Kidney (tissue), 22 donors: ENCODE measurements at places on chromosomes 16 and 17. TPM values are rescaled to one million over a fixed set of nuclear protein-coding genes. Genes with fewer than 3 reads are reported as not detected.

DNA sequence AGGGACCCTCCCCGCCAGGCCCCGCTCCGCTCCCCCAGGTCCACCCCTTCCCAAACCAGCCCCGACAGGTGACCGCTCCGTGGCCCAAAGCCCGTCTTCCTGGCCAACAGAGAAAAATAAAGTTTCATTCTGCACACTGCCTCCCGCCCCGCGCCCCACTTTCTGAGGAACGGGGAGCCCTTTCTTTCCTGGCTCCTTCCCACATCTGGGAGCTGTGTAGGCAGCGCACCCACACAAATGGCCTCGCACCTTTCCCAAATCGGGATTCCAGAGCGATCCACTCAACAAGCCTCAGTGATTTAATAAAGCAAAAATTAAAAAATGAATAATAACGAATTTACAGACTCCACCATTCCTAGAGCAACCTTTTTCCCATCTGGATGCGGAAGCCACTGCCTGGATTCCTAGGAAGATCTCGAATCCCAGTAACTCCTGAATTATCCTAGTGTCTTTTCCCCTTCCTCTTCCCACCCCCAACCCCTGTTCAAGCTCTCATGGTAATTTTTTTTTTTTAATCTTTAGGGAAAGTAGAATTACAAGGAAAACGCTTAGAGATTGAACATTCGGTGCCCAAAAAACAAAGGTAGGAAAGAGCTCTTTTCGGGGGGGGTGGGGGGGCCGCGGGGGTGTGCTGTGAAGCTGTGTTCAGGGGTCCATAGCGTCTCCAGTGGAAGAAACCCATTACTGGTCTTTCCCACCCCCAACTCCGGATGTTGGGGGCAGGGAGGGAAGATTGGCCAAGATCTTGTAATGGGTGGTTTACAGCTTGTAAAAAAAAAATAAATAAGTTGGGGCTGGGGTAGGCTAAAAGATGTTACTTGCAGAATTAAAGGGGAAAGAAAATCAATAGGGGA lies 1.6 kb downstream of the IGF2BP1 start:
- no peak overlapping the region for H3K27ac ChIP-seq
- H3K4me3 ChIP-seq: no peak overlapping the region
- H3K27me3 ChIP-seq: peaks cover 24% of the 10 kb centered on the region
- H3K36me3 ChIP-seq: no peaks in the 10 kb centered on the region
- H3K4me1 ChIP-seq: no peaks in the 10 kb centered on the region

DNA sequence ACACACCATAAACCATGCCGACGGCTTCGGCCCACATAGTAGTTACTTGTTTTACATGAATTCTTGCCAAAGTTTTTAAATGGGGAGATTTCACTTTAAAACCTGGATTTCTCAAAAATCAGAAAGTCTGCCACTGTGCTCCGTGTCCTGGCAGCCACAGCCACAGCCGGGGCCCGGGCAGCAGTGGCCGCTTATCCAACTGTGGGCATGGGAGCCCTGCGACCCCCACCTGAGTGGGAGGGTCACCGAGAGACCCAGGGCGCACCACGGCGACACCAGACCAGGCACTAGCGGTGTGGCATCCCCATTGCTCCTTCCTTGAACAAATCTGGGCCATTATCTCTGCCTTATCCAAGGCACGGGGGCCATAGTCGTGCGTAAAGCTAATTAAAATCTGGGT lies 30.0 kb downstream of the ZNF469 start:
- no peak overlapping the region for H3K27ac ChIP-seq
- H3K4me1 ChIP-seq: no peaks in the 10 kb centered on the region
- H3K27me3 ChIP-seq: no peaks in the 10 kb centered on the region
- H3K36me3 ChIP-seq: no peaks in the 10 kb centered on the region
- no peak overlapping the region for H3K4me3 ChIP-seq

GRCh38 chr17:74569020-74570003 lies 2.0 kb upstream of the CD300H start:
- H3K27me3 ChIP-seq: no peaks in the 10 kb centered on the region
- no peak for DNase-seq
- no peak overlapping the region for H3K27ac ChIP-seq
- peaks cover 4% of the 10 kb centered on the region for H3K4me1 ChIP-seq

DNA sequence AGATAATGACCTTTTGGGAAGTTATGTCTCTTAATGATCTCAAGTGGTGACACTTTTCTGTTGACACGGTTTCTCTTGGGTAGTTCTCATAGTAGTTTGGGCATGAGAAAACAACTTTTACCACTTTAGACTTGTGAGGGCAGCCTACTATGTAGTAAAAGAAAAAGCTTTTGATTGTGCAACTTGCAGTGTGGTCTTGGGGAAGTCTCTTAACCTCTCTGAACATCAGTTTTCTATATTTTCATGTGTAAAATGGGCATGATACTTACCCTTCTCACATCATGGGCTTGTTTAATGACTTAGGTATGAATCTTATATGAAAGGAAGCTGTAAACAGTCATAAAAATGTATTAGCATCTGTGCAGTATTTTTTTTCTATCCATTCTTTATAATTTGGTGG lies 11.2 kb downstream of the NF1 start:
- H3K4me1 ChIP-seq: no peaks in the 10 kb centered on the region
- no peak overlapping the region for H3K4me3 ChIP-seq
- H3K36me3 ChIP-seq: no peaks in the 10 kb centered on the region
- H3K27ac ChIP-seq: no peak overlapping the region

DNA sequence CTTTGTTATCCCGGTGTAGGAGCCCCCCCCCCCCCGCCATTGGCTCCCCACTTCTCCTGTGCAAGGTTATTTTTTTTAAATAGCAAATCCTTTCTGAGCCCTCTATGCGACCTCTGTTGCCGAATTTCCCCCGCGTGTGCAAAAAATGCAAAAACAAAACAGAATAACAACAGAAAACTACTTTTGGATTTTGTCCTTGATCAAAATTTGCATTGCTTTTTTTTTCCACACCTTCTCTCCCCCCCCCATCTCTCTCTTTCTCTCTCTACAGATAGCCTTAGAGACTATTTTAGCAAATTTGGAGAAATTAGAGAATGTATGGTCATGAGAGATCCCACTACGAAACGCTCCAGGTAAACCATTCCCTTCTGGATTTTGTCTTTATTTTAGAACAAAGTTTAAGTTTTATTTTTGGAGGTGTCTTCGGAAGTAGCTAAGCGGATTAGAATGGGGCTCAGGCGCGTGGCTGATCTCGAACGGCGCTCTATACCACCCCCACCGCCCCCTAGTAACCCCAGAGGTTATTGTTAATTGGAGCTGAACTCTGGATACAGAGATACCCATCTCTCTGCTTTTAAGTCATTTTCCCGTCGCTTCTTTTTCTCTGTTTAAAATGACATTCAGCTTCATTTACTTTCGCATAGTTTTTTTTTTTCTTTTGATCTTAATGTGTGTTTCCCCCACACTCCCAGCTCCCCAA lies 1.0 kb downstream of the MSI2 start:
- H3K36me3 ChIP-seq: peaks cover 3% of the 10 kb centered on the region
- H3K27me3 ChIP-seq: no peaks in the 10 kb centered on the region
- peak overlapping the region; percentile 83 for H3K4me3 ChIP-seq
- H3K4me1 ChIP-seq: no peaks in the 10 kb centered on the region
- DNase-seq: no peak
- H3K27ac ChIP-seq: peak overlapping the region; percentile 68

DNA sequence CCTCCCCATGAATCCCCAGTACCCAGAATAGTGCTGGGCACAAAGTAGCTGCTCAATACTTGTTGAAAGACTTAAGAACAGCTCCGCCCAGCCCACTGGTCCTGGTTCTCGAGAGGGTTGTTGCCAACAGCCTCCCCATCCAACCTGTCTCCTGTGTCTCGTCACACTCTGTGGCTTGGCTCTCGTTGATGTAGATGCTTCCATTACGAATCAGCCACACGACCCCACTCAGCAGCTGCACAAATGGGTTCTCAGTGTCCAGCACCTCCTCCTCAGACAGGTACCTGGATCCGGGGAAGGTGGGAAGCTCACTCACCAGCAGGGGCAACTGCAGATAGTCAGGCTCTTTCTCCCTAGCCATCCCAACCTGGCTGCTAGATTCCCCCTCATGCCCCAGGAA lies 2.1 kb downstream of the NAGPA start:
- no peaks in the 10 kb centered on the region for H3K36me3 ChIP-seq
- H3K27me3 ChIP-seq: no peaks in the 10 kb centered on the region
- H3K4me3 ChIP-seq: no peak overlapping the region
- DNase-seq: no peak

DNA sequence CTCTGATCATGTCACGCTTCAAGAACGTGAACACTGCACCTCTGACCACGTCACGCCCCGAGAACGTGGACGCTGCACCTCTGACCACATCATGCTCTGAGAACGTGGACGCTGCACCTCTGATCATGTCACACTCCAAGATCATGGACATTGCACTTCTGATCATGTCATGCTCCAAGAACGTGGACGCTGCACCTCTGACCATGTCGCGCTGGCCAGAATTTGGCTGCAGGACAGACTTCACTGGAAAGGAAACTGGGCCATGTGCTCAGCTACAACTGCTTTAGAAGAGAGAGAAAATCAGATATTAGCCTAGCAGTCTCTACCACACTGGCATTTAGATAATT lies 182.7 kb downstream of the RPTOR start:
- H3K27ac ChIP-seq: no peak overlapping the region

GRCh38 chr17:78358538-78359320 lies 1.1 kb downstream of the SOCS3 start:
- peaks cover 3% of the 10 kb centered on the region for H3K36me3 ChIP-seq
- no peaks in the 10 kb centered on the region for H3K27me3 ChIP-seq
- peaks cover 9% of the 10 kb centered on the region for H3K4me1 ChIP-seq
- peak; percentile 68 for DNase-seq
- H3K4me3 ChIP-seq: peak overlapping the region; percentile 72

DNA sequence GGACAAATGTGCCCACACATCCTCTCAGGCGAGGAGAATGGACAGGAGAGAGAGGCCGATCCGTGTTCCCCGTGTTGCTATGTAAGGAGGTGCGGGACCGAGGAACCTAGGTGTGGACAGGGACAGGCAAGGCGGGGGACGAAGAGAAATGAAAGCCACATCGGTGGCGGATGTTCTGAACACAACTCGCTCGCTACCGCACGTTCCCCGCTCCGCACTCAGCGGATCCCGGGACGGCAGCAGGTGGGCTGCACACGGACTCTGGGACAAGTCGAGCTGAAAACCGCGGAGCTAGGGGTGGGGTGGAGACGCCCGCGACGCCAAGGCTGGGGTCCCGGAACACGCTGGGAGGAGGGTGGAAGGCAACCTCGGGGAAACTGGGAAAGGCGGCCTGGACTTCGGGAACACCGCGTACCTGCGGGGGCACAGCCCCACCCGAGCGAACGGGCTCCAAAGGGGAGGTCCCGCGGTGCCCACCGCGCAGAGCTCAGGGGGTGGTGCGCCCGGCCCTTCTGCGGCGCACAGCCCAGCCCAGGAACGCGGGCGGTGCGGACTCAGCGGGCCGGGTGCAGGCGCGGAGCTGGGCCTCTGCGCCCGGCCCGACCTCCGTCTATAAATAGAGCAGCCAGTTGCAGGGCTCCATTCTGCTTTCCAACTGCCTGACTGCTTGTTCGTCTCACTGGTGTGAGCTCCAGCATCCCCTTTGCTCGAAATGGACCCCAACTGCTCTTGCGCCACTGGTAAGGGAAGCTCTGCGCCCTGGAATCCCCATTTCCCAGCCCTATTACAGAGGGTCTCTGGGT lies at the start of gene MT1E:
MT1E (plus strand) TSS at position 642 of the 803 bp plus-strand sequence; CDS start at position 713, 71 bp downstream.
- peak within 1 kb of the TSS; percentile 93 for H3K27ac ChIP-seq
- H3K36me3 ChIP-seq: no peaks in the 10 kb centered on the region
- peak within 1 kb of the TSS; percentile 72 for H3K4me3 ChIP-seq
- H3K27me3 ChIP-seq: no peaks in the 10 kb centered on the region
- peak; percentile 74 for DNase-seq

DNA sequence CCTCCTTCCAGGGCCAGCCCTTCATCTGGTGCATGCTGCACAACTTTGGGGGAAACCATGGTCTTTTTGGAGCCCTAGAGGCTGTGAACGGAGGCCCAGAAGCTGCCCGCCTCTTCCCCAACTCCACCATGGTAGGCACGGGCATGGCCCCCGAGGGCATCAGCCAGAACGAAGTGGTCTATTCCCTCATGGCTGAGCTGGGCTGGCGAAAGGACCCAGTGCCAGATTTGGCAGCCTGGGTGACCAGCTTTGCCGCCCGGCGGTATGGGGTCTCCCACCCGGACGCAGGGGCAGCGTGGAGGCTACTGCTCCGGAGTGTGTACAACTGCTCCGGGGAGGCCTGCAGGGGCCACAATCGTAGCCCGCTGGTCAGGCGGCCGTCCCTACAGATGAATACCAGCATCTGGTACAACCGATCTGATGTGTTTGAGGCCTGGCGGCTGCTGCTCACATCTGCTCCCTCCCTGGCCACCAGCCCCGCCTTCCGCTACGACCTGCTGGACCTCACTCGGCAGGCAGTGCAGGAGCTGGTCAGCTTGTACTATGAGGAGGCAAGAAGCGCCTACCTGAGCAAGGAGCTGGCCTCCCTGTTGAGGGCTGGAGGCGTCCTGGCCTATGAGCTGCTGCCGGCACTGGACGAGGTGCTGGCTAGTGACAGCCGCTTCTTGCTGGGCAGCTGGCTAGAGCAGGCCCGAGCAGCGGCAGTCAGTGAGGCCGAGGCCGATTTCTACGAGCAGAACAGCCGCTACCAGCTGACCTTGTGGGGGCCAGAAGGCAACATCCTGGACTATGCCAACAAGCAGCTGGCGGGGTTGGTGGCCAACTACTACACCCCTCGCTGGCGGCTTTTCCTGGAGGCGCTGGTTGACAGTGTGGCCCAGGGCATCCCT lies 7.4 kb downstream of the NAGLU start:
- no peaks in the 10 kb centered on the region for H3K27me3 ChIP-seq
- no peaks in the 10 kb centered on the region for H3K4me1 ChIP-seq
- DNase-seq: no peak
- H3K4me3 ChIP-seq: no peak overlapping the region
- H3K36me3 ChIP-seq: no peaks in the 10 kb centered on the region
- H3K27ac ChIP-seq: no peak overlapping the region

- no peaks in the 10 kb centered on the region for H3K27me3 ChIP-seq
- H3K27ac ChIP-seq: no peak overlapping the region
- no peak overlapping the region for H3K4me3 ChIP-seq
- H3K4me1 ChIP-seq: no peaks in the 10 kb centered on the region
These were observed 188.8 kb upstream of the CHMP6 start for GRCh38 chr17:80802626-80803450.

GLIS2 gene
- 68.7 TPM for total RNA-seq

P2RX5 gene
- total RNA-seq: 8.4 TPM

TNK1 gene
- 9.3 TPM for total RNA-seq

YWHAE gene
- total RNA-seq: 495 TPM

KRTAP9-8 gene
- not detected for total RNA-seq

ARL5C gene
- total RNA-seq: not detected

UTS2R gene
- total RNA-seq: not detected

MYH8 gene
- 0.28 TPM for total RNA-seq

HSPB9 gene
- not detected for total RNA-seq
